Activated gamma-delta T cell treated with Interleukin-2 at 50 U/mL for 16 hours (primary cell): ENCODE measurements at places on chromosomes 6 and 20.

GRCh38 chr6:158268361-158269147, 43.7 kb upstream of the TULP4 start:
- DNase-seq = no peak

DNA sequence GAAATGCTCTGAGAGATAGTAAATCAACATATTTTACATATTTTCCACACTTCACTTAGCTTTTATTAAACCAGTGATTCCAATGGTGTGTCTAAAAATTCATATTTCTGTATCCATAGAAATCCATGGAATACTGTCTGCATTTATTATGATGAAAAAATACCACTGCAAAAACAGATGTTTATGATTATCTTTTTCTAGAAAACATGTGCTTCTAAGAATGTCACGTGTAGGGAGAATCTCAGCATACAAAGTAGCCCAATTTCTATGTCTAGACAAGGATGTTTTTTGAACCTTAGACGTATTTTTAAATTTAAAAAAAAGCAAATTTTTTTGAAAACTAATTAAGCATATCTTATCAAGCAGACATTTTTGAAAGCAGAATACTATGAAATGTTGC, 622.4 kb downstream of the TENT5A start:
- DNase-seq = no peak

DNA sequence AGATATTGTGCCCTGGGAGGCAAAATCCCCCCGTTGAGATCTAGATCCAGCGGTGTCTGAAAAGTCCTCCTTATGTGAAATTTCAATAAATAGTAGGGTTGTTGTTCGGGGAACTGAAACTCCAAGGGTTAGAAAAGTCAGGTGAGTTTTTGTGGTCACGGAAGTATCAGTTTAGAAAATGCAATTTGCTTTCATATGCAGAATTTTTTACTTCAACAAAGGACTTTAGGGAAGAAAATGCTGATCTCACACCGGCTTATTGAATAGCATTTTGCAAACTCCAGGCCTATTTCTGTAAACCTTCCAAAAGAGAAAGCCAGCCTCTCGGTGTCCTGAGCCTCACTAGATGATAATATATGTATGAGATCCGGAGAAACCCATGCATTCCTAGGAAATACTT, 254.7 kb downstream of the TSHZ2 start:
- DNase-seq = no peak

GRCh38 chr20:48578397-48579098, 249.3 kb downstream of the PREX1 start:
- no peak for DNase-seq

DNA sequence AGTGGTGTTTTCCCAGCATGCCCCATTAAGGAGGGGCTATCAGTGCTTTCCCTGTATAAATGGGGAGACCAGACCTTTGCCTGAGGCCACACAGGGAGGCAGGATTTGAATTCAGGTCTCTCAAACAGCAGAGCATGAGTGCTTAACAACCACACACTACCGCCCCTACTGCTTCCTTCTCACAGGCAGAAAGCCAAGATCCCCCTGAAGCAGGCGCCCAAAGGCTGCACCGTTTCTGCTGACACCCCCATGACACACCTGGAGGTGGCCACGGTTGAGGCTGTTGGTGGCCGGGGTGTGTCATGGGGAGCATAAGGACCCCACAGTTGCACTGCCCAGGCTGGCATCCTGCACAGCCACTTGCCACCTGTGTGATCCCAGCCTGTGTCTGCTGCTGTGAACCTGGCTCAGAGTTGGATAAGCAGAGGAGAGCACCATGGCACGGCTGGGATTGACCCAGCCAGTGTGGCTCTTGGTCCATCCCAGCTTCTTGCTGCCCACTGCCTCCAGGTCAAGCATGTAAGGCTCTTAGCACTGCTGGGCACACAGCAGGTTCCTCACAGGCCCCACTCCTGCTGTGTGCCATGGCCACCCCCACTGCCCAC, 28.3 kb downstream of the PCK1 start:
- no peak for DNase-seq

DNA sequence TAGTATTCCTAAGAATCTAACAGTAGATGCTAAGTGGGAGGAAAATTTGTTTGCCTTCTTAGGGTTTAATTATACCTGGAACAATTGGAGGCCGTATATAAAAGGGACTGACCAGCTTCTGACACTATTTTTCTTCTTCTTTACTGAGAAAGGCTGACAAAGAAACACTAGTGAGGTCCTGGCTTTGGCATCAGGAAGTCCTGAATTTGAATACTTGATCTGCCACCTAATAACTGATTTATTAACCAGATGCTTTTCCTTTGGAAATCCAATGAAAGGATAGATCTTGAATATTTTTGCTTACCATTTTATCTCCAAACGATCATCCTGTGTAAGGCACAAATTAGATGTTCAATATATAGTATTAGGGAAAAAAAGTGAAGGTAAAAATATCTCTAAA, 382.5 kb downstream of the CENPW start:
- DNase-seq = no peak

- no peak for DNase-seq
These were observed 58.1 kb upstream of the REV3L start for GRCh38 chr6:111541026-111541681.
